Activated CD4-positive, alpha-beta T cell treated with anti-CD3 and anti-CD28 coated beads, Interleukin-2, amount 50 U/mL, for 48 hours (primary cell): ENCODE measurements at places on chromosomes 16 and 17.

- no peak for DNase-seq
These were observed 16.3 kb downstream of the ENPP7 start for GRCh38 chr17:79746889-79747507.

DNA sequence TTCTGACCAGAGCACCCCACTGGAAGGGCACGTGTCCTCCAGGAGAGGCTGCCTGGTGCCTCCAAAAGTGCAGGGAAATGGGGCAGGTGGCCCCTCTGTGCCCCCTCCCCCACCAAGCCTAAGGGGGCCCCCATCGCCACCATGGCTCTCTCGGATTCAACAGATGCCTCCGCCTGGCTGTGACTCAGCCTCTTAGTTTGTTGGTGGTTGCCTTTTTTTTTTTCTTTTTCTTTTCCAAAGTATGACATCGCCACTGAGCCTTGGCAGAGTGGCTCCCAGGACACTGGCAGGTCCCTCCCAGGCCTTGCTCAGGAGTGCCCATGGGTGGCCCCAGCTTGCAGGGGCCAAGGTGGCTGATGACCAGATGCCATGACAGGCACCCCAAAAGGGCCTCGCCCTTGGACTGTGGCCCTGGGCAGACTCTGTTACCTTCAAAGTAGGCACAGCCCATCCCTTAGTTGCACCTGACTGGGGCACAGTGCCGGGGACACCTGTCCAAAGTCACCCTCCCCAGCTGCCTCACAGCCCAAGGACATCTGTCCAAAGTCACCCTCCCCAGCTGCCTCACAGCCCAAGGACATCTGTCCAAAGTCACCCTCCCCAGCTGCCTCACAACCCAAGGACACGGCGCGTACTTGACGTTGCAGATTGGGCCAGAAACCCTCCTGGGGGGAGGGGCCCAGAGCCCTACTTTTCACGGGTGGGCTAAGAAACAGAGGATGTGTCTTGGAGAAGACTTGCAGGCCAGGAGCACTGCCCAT lies 29.6 kb downstream of the NPTX1 start:
- DNase-seq: no peak

DNA sequence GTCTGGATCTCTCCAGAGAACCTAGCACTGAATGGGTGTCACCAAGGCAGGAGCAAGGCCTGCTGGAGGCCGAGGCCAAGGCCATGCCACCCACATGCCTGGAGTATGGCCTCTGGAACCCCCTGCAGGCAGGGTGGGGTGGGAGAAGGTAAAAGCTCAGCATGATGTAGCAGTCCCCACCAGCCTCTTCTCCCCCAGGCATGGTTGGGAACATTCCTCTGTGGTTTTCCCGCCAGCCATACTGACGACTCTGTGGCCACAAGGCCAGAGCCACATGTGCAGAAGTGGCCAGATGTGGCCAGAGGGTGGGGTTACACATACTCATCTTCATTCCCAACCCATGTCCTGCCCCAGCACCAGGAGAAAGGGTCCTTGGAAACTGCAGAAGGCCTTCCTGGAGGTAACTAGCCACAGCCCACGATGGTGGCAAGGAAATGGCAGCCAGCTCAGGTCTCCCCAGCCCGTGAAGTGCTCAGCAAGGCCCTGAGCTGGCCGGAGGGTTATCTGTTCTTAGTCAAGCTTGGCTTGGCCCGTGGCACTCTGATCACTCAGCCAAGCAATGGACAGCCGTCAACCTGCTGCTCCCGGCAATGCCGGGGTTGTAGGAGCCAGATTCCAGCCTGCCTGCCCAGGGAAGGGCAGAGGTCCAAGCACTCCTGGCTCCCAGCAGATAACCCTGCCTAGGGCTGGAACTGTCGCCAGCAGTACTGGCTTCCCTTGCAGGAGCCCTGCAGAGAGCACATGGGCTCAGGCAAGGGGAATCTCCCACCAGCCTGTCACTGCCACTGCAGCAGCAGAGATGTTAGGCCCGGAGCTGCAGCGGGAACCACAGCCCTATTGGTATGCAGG lies 26.1 kb downstream of the HDAC5 start:
- DNase-seq: no peak

GRCh38 chr16:49332589-49333258 lies 40.9 kb upstream of the C16orf78 start:
- no peak for DNase-seq

GRCh38 chr16:65908568-65908967 lies 457.9 kb upstream of the CDH5 start:
- no peak for DNase-seq

DNA sequence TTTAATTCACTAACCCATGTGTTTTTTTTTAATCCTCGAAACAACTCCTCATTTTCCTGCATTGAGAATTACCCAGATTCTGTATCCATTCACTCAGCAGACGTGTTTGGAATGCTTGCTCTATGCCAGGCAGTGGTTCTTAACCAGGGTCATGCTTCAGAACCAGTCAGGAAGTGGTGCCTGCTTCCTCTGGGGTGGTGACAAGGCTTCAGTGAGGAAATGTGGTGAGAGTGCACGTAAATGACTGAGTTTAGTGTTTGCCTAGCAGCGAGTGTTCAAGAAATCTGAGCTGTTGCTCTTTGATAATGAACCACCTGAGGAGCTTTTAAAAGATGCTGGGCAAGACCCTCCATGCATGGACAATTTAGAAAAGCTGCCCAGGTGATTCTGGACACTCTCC lies 9.9 kb downstream of the ZFP90 start:
- no peak for DNase-seq

DNA sequence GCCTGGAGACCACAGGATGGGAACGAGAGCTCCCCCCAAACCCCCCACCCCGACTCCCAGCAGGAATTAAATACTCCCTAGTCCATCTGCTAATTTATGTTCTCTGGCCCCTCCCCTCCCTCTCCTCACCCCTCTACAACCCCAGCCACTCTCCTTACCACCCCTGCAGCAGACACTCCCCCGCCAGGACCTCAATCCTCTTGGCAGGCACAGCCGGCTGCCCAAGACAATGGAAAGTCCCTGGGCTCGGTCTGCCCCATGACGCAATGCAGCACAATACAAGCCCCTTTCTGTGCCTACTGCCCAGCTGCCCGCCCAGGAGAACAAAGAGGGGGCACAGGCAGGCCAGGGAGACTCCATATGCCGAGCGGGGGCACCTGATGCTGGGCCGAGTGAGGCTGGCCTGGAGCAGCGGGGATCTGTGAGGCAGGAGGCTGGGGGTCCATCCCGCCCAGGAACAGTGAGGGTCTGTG lies 30.3 kb upstream of the CDC42EP4 start:
- DNase-seq: no peak

DNA sequence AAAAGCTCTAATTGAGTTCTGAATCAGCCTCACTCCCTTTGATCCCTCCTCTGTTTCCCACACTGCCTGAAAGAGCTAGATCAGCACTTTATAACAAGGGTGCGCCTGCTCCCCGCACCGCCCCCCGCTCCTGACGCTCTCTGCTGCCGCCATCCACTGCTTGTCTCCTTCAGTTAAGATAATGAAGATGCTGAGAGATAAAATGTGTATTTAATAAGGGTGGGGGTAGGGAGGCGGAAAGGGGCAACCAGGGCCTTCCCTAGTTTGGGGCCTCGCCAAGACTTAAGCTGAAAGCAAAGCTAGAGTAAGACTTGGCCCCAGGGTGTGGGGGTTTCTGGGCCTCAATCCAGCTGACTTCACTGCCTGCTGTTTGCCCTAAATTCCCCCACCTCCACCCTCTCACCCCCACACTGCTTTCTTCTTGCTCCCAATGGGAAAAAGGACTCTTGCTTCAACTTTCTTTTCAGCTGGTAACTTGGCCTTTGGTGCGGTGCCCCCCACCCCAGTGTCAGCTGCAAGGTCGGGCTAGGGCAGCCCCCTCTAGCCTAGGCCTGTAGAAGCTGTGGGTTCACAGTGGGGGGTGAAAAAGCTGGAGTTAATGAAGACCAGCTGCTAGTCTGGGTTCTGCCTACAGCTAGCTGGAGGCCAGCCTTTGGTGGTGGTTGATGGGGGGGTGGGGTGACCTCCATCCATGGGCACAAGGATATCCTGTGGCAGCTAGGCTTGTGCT lies 1.8 kb upstream of the RARA start:
- DNase-seq: no peak

DNA sequence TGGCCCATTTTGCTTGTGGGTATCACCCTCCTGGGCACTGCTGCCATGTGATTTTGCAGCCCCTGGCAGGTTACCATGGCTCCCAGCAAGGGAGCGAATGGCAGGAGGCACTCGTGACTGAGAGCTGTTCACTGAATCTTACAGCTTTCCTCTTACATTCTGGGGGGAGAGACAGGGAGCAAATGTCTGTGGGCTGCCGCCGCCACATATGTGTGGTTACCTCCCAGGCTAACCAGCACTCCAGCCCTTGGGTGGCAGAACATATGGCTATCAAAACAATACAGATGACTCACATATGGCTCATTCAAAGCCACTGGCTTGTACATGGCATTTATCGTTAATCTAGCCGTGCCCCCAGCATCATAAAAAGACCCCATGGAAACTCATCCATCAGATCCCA lies 19.8 kb downstream of the GTF3C1 start:
- no peak for DNase-seq

GRCh38 chr16:8194794-8195193 lies 395.5 kb downstream of the TMEM114 start:
- no peak for DNase-seq

DNA sequence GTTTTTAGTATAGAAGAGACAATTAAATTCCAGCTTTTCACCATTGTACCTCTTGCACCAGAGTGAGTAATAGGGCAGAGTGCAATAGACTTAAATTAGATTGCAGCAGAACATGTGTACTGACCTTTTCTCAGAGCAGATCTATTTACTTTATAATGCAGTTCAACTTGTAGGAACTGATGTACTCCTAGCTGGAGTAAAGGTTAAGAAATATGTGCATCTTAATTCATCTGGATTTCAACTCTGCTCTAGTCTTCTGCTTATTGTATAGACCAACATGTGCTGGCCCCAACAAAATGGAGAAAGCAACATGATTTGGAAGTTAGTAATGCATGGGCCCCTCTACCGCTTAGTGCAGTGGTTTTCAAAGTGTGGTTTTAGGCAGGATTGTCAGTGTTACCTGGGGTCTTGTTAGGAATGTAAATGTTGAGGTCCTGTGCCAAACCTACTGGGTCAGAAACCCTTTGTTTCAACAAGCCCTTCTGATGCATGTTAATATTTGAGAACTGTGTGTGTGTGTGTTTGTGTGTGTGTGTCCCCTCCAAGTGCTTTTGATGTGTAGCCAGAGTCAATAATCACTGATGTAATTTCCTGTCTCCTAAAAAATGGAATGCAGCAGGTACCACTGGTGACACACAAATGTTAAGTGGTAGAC lies 138.6 kb downstream of the TOX3 start:
- no peak for DNase-seq

- peak; percentile 5 for DNase-seq
These were observed 34.6 kb downstream of the DCAKD start for GRCh38 chr17:45016823-45017222.
